ENCODE measurements at places on chromosomes 6 and 20.

DNA sequence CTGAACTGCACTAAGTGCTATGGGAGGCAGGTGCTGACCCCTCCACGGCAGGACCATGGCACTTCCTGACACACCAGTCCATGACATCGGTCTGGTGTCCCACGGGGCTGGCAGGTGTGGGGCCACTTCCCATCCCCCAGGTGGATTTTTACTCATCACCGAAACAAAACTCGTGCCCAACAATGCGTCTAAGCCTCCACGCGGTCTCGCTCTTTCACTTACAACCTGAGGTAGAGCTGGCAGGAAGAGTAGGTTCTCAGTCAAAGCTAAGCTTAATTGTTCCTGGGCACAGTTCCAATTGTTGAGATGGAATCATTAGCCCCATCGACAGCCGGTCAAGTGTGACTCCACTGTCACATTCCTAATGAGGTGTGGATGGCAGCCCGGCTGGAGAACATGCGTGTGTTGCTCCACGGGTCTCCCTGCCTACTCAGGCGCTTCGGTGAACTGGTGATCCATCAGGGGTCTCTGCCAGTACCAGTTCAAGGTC lies 125.7 kb downstream of the SLC23A2 start:
- no peaks in the 10 kb centered on the region for H3K4me1 ChIP-seq
- no peak for DNase-seq
- H3K27ac ChIP-seq = no peak overlapping the region
- no peaks in the 10 kb centered on the region for H3K27me3 ChIP-seq
- H3K36me3 ChIP-seq = peaks cover 6% of the 10 kb centered on the region

GRCh38 chr20:32463642-32464400 lies 105.7 kb downstream of the ASXL1 start:
- H3K27ac ChIP-seq = peak overlapping the region; percentile 96
- H3K4me3 ChIP-seq = no peak overlapping the region
- peaks cover 64% of the 10 kb centered on the region for H3K4me1 ChIP-seq
- H3K36me3 ChIP-seq = no peaks in the 10 kb centered on the region

DNA sequence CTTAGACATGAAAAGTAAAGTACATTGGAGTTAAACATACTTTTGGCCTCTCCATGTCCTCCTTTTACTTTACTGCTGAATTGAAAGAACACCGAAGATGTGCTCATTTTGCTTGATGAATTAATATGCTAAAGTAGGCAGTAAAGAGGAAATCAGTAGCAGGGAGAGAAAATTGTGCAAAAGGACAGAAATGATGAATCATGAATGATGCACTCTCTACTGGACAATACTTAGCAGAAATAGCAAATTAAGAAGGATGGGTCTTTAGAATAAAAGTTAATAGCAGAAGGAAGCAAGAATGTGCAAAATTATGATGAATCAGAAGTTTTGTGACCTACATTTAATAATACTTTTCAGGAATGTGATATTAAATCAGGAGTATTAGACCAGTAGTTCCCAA lies 8.4 kb upstream of the SPINT3 start:
- peaks cover 5% of the 10 kb centered on the region for H3K27me3 ChIP-seq
- H3K27ac ChIP-seq = no peak overlapping the region
- no peak for DNase-seq
- H3K36me3 ChIP-seq = no peaks in the 10 kb centered on the region

DNA sequence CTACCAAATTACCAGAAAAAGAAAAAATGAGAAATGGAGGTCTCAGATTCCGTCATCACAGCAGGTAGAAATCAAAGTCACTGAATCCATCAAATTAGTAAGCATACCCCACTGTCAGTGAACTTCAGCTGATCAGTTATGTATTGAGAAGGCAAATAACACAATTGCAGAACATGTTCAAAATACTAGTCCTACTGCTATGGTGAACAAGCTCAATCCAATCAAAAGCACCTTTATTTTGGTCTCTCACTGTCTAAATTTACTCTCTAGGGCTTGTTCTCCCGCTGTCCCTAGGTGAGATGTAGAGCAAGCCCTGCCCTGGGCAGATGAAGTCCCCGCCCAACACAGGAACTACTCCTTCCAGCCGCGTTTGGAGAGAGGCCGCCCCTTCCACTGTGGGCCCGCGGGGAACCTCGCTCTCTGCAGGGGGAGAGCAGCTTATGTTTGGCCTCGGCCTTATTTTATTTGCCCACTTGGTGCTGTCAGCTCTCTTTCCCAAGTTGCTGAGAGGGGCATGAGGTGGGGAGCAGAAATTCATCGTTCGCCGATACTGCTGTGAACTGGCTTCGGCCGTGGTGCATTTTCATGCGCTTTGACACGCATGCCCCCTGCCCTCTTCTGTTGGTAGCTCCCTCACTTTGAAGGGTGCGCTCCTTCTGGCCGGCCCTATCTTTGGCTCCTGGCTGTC lies 14.3 kb upstream of the MAP1LC3A start:
- peaks cover 10% of the 10 kb centered on the region for H3K4me1 ChIP-seq
- H3K36me3 ChIP-seq = no peaks in the 10 kb centered on the region
- DNase-seq = peak; percentile 33
- no peak overlapping the region for H3K4me3 ChIP-seq
- H3K27ac ChIP-seq = peak overlapping the region; percentile 54
- H3K27me3 ChIP-seq = no peaks in the 10 kb centered on the region

All from transverse colon (tissue), 4 donors.